Suppressor macrophage treated with lipopolysaccharide for 1 hour (primary cell): ENCODE measurements at places on chromosomes 4 and X.

DNA sequence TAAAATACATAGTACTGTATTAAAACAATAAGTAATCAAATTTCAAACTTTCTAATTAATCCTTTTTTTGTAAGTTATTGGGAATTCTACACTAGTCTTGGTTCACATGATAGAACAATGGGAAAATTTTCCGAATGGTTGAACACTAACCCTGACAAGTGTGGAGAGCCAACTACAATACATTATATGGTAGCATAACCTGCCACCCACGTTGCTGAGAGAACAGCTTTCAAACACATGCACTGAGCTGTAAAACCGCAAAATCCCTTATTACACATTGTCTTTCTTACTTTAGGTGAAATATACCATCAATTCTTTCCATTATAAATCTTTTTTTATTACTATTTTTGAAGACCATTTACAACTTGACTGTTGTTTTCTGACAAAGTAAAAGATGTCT is 54.7 kb downstream of the ANAPC10 start:
- DNase-seq, result no peak

DNA sequence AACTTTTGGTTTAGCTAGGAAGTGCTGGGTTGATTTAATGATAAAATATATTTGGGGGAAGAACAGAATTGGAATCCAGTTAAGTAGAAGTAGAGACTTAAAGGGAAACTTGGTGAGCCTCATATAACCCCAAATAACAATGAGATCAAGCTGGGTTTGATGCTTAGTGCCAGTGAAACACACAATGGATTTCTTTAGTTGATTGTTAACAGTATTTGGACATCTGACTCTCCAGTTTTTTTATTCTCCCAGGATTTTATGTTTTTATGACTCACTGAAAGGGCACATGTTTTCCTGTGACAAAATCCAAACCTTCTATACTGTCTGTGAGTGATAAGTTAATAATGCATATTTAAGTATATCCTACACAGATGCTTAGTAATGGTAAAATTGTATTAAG is 2.7 kb upstream of the NEUROG2 start:
- DNase-seq, result no peak

- no peak for DNase-seq
These were observed 585.7 kb upstream of the PABPC4L start for GRCh38 chr4:134787315-134787714.

DNA sequence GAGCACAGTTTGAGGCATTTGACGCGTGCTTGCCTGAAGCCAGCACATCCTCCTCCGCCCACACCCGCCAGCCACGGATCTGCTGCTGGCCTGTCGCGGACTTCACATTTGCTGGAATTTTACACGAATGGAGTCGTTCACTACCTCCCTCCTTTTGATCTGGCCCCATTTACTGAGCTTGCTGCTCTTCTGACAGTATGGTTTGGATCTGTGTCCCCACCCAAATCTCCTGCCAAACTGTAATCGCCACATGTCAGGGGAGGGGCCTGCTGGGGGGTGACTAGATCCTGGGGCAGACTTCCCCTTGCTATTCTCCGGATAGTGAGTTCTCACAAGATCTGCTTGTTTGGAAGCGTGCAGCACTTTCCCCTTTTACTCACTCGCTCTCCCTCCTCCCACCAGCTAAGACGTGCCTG is 19.9 kb upstream of the CPLX1 start:
- no peak for DNase-seq

GRCh38 chr4:79497001-79497400 is 89.0 kb upstream of the GK2 start:
- DNase-seq, result no peak

GRCh38 chr4:23923141-23923540 is 33.3 kb upstream of the PPARGC1A start:
- DNase-seq, result no peak

GRCh38 chr4:108425988-108426387 is 194.4 kb upstream of the RPL34 start:
- no peak for DNase-seq
